ENCODE measurements at places on chromosomes 13 and 19. TPM values are rescaled to one million over a fixed set of nuclear protein-coding genes. Genes with fewer than 3 reads are reported as not detected.

- DNase-seq, result no peak
These were observed 27.3 kb downstream of the PIP5K1C start for GRCh38 chr19:3672993-3673392.

- no peak for DNase-seq
These were observed 172.9 kb downstream of the OXGR1 start for GRCh38 chr13:96821381-96821780.

DNA sequence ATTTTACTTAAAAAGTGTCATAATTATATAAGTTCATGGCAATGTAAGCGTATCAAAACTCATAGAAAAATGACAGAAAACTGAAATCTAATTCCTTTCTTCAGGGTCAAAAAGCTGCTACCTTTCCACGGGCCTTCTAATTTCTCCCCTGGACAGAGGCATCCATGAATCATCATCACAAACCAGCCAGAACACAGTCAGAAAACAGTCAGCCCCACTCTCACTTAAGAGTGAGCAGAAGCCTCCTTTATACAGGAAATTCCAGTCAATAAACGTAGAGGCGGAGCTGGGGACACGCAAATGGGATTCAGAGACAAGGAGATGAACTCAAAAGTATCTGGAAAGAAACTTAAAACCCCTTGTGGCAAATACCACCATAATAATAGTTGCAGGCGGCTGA is 54.2 kb upstream of the ABCC4 start:
- DNase-seq, result peak; percentile 60

- DNase-seq, result no peak
These were observed 9.9 kb upstream of the FPR3 start for GRCh38 chr19:51784922-51785690.

- DNase-seq, result no peak
These were observed 3.8 kb downstream of the CBY2 start for GRCh38 chr13:45705918-45706317.

- DNase-seq, result no peak
These were observed 53.9 kb upstream of the KLHL1 start for GRCh38 chr13:70162141-70162540.

DNA sequence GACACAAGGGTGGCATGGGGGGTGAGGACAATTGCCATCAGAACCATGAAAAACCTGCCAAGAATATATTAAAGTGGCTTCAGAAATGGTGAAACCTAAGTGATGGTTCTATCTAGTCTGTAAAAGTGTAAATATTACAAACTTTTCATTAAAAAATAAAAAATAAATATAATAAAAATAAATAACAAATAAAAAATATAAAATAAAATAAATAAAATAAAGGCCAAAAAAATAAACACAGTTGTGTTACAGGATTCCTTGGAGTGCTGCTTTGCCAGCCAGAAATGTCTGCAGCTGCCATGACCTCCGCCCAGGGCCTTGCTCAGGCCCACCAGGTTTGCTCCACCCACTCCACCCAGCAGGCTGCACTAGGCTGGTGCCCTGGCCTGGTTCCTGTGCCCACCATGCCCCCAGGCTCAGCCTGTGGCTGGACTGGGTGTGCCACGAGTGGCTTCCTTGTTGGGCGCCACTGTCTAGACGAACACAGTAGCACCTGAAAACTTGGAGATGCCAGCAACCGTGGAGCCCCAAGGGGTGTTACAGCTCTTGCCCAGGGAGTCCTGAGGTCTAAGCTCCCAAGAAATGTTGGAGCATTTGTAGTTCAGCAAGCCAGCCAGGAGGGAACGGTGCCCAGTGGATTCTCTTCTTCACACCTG is 20.9 kb downstream of the CCDC70 start:
- no peak for DNase-seq

- DNase-seq, result peak; percentile 52
These were observed 1.4 kb downstream of the GPX4 start for GRCh38 chr19:1105008-1105872.

DNA sequence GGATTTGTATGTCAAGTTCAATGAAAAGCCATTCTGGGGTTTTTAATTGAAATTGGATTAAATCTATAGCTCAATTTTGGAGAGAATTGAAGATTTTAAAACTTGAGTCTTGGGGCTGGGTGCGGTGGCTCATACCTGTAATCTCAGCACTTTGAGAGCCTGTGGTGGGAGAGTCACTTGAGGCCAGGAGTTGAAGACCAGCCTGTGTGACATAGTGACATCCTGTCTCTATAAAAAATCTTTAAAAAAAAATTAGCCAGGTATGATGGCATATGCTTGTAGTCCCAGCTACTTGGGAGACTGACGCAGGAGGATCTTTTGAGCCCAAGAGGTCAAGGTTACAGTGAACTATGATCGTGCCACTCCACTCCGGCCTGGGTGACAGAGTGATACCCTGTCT is 41.2 kb downstream of the VAV1 start:
- DNase-seq, result no peak

GRCh38 chr19:13092158-13092543 is 10.5 kb downstream of the LYL1 start:
- no peak for DNase-seq

DNA sequence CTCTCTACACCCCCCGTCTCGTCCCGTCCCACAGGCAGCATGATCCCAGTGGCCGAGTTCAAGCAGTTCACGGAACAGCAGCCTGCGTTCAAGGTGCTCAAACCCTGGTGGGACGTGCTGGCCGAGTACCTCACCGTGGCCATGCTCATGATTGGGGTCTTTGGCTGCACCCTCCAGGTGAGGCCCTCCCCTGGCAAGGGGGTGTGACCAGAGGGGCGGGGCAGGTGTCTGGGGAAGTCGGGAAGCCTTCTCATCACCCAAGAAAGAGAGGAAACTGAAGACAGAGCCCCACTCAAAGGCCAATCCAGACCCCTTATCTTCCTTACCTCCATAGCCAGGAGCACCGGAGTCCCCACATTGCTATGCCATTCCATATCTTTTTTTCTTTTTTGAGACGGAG is 7.3 kb downstream of the LRRC8E start:
- no peak for DNase-seq

GRCh38 chr19:27709496-27709895 is 1503.5 kb downstream of the UQCRFS1 start:
- no peak for DNase-seq

DNA sequence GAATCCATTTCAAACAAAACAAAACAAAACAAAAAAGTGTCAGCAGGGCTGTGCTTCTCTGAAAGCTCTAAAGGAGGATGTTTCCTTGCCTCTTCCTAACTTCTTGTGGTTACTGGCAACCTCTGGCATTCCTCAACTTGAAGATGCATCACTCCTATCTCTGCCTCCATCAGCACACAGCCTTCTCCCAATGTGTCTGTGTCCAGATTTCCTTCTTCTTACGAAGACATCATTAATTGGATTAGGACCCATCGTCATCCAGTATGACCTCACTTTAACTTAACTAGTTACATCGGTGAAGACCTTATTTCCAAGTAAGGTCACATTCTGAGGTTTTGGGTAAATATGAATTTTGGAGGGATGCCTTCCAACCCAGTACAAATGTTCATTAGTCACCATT is 33.8 kb upstream of the GTF2F2 start:
- DNase-seq, result no peak

- DNase-seq, result no peak
These were observed 444.8 kb downstream of the SLITRK5 start for GRCh38 chr13:88115976-88116375.

DNA sequence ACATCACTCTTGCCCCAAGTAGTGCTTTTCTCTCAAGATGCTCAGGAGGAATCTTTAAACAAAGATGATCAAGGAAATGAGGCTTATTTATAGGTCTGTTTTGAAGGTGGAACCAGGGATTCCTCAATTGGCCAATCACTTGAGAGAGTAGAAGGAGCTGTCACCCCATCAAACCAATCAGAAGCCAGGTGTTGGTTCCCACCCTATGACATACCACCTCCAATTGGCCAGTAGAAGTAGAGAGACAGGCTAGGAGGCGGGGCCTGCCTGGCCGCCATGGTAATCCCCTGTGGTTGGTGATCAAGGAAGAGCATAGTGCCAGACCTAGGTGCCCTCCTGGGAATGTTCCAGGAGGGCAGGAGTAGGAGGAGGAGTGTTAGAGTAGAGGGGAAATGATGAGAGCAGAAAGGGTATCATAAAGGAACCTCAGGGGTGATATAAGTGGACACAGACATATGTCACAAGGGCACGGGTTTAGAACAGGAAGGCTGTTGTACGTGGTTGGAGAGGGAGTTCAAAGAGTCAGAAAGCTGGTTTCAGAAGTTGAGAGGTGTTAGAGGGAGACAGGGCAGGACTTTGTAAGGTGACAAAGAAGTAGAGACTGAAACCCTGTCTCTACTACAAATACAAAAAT is 10.5 kb downstream of the PMIS2 start:
- no peak for DNase-seq

DNA sequence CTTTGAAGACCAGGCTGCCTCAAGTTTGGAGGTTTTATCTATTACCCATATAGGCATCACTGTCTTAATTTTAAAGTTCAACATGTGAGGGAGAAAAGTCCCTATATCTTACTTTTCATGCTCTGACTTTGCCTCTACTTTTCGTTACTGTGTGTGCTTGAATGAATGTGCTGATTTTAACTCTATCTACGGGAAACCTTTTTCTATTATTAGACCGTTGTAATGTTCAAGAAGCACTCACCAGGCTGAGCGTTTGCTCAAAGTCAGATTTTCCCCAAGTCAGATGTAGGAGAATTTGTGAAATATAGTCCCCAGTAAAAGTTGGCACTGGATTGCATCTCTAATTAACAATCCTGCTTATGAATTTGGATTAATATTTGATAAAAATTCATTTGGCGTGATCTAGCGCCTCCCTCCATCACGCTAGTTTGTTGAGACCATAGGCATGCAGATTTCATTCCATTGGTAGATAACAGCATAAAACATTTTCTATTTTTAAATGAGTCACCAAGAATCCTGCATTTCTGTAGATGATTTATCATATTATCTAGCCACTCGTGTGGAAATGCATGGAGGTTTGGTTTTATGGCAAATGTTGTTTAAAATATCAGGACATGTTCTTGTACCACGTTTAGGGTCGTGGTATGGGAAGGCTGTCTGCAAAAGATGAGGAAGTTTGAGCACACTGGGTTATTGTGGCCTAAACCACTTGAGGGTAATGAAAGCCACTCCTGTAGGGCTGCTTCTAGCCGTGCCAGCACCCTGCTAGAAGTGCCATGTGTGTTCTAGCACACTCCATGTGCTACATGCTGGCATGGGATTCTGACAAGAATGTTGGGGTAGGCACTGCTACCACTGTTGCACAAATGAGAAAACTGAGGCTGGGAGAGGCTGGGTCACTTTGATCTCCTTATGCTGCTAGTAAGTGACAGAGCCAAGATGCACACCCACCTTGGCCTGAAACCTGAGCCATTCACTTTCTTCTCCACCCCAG is 179.4 kb downstream of the FGF9 start:
- no peak for DNase-seq

DNA sequence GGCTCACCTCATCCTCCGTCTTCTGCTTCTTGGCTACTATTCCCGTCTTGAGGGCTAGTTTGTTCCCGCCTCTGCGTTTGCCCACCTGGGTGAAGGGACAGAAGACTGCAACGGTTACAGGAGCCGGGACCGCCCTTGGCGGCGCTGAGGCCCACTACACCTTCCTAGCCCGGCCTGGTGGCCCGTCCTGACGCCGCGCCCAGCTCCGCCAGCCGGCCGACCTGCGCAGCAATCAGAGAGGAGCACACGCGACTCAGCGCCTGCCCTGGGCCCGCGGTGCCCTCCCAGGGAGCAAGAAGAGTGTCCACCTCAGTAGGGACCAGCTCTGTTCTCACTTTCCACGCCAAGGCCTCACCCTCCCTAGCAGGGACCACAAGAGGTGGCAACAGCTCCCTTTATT is 3.1 kb downstream of the TRIR start:
- DNase-seq, result no peak

DNA sequence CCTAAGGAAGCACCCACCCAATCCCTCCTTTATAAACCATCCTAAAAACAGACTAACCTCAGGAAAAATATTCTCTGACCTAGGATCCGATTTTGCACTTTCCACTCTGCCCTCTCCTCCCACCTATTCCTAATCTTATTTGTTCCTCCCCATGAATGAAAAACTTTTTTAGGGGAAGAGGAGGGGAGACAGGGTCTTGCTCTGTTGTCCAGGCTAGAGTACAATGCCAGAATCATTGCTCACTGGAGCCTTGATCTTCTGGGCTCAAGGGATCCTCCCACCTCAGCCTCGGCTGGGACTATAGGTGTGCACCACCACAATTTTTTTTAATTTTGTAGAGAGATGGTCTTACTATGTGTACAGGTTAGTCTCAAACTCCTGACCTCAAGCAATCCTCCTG is 4.4 kb downstream of the ZNF564 start:
- no peak for DNase-seq

GRCh38 chr19:54186934-54187381 is 2.4 kb downstream of the MBOAT7 start:
- DNase-seq, result no peak

DNA sequence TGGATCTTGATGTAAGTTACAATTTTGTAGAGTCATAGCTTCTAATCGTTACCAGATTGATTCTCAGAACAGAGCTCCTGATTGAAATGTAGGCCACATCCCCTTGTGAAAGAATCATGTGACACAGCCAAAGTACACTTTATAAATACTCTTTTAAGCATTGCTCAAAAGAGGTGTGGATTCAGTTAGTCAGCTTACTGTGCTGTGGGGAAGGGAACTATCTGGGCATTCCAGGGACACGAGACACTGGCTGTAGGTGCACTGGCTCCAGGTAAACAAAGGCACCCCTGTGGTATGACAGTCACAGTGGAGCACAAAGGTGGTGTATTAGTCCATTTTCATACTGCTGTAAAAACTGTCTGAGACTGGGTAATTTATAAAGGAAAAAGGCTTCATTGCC is 222.8 kb downstream of the LIG4 start:
- DNase-seq, result no peak

GRCh38 chr13:106129273-106129672 is 406.2 kb downstream of the EFNB2 start:
- no peak for DNase-seq

GRCh38 chr19:19537075-19538048 is 703 bp upstream of the CILP2 start:
- no peak for DNase-seq

GRCh38 chr19:5789351-5789761 is 1.6 kb downstream of the DUS3L start:
- no peak for DNase-seq

DNA sequence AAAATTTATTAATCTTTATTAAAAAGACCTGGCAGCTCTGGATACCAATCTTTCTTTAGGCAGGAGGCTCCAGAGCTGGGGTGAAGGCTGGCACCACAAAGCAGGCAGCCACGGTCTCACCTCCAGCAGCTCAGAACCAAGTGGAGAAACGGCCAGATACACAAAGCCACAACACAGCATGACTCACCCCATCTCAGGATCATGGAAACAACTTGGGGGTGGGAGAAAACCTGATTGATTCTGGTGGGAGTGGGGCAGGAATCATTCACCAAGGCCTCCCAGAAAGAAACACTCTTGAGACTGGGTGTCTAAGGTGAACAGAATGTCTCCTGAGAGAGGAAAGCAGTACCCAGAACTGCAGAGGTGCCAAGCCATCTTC is 64.2 kb downstream of the CRYL1 start:
- DNase-seq, result peak; percentile 6

SERP2 gene
- total RNA-seq, result not detected

CFAP97D2 gene
- total RNA-seq, result not detected

PSPN gene
- total RNA-seq, result 1.2 TPM

GFY gene
- not detected for total RNA-seq

KLK15 gene
- total RNA-seq, result not detected

C1QTNF9 gene
- not detected for total RNA-seq

PLPPR3 gene
- total RNA-seq, result 1.2 TPM

FGF22 gene
- total RNA-seq, result not detected

ATP8B3 gene
- 5.1 TPM for total RNA-seq

JOSD2 gene
- 33.8 TPM for total RNA-seq

APLP1 gene
- total RNA-seq, result 9.0 TPM

FCGBP gene
- not detected for total RNA-seq

KLF12 gene
- 26.0 TPM for total RNA-seq

ZNF584 gene
- total RNA-seq, result 12.4 TPM

GPC5 gene
- total RNA-seq, result 1.7 TPM

ISYNA1 gene
- 74.1 TPM for total RNA-seq
